ENCODE measurements at places on chromosomes 2 and 18.

- DNase-seq, result no peak
Measured at GRCh38 chr2:128687565-128687964, 368.9 kb upstream of the HS6ST1 start.

- DNase-seq, result peak; percentile 60
Measured at GRCh38 chr2:61426267-61426897, 44.5 kb downstream of the USP34 start.

DNA sequence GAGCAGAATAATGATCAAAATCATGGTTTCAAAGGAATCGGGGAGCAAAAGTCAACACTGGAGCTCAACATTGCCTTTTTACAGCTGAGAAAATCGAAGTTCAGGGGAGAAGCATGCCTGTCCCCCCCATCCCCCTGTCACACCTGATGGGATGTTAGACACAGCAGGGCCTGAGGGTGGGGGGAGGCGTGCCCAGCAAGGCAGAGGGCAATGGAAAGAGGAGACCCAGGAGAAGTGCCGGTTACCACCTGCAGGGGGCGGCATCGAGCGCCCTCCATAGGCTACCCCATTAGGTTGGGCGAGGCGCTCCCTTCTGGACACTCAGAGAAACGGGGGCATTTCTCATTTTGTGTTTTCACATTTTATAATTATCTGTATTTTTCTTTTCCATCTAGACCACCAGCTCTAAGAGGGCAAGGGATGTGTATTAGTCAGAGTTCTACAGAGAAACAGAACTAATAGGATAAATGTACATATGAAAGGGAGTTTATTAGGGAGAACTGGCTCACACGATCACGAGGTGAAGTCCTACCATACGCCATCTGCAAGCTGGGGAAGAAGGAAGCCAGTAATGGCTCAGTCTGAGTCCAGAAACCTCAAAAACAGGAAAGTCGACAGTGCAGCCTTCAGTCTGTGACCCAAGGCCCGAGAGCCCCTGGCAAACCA, 271.3 kb downstream of the LRATD1 start:
- peak; percentile 14 for DNase-seq

DNA sequence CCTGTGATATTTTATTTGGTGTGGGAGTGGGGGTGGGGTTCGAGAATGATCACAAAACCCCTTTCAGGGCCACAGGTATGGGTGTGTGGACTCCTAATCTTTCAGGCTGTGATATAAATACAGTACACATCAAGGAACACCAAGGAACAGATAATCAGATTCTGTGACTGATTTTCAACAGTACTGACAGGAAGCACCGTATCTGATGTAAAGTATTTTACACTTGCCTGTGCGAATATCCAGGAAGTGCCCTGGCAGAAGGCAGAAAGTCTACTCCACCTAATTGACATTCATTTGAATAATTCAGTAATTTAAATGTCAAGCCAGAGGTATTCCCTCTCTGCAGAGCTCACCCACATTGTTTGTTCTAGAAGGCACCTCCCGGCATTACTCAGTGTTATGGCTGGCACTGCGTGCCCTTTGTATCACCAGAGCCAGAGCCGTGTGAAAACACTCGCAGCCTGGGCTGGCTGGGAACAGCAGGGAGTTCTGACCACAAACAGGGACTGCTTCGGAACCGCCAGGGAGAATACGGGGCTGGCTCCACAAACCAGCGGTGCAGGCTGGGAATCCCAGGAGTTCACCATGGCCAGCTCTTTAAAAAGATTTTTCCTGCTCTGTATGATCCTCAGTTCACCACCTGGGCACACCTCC, 91.8 kb downstream of the ACVR1 start:
- no peak for DNase-seq

GRCh38 chr2:201186982-201187381, 4.0 kb downstream of the CASP10 start:
- no peak for DNase-seq

- no peak for DNase-seq
Measured at GRCh38 chr18:63105636-63106316, 213.8 kb downstream of the BCL2 start.

GRCh38 chr2:23660237-23660636, 266.7 kb downstream of the ATAD2B start:
- DNase-seq, result no peak

DNA sequence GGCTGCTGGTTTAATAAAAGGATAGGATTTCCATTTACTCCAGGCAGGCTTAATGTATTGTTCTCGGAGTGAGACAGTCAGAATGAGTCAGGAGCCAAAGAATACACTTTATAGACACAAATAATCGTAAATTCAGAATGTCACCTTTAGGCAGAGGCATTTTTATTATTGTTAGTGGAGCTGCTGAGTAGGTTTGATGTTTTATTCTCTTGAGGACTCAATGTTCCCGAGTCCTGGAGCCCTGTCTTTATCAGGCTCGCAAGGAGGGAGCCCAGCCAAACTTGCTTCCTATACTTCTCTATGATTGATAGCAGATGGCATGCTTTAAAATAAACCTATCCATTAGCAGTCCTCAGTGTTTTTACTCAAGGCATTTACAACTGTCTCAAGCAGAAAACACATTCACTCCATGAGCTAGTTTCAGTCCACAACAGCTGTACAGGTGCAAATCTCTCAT, 492.3 kb upstream of the ZEB2 start:
- no peak for DNase-seq

- DNase-seq, result no peak
Measured at GRCh38 chr2:33322612-33323011, 153.8 kb upstream of the RASGRP3 start.

DNA sequence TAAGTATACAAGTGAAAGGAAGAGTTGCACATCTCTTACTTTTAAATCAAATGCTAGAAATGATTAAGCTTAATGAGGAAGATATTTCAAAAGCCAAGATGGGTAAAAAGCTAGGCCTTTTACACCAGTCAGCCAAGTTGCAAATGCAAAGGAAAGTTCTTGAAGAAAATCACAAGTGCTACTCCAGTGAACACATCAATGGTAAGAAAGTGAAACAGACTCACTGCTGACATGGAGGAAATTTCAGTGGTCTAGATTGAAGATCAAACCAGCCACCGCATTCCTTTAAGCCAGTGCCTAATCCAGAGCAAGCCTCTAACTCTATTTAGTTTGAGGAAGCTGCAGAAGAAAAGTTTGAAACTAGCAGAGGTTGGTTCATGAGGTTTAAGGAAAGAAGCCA, 79.1 kb downstream of the RBBP8 start:
- no peak for DNase-seq

DNA sequence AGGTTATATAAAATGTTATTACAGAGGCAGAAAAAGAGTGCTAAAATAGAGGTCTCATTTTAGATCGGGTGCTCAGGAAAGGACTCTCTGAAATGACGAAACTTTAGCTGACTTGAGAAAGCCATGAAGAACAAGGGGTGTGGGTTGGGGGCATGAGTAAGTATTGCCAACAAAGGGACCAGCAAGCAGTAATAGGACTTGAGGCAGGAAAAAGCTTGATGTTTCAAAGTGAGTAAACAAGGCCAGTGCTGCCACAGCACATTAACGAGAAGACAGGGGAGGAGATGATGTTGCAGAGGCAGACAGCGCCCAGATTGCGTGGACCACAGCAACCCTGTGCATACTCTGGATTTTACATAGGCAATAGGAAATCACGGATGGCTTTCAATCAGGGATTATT, 318.8 kb downstream of the ZEB2 start:
- DNase-seq, result no peak

- no peak for DNase-seq
Measured at GRCh38 chr2:233855345-233855744, 1.0 kb upstream of the HJURP start.

DNA sequence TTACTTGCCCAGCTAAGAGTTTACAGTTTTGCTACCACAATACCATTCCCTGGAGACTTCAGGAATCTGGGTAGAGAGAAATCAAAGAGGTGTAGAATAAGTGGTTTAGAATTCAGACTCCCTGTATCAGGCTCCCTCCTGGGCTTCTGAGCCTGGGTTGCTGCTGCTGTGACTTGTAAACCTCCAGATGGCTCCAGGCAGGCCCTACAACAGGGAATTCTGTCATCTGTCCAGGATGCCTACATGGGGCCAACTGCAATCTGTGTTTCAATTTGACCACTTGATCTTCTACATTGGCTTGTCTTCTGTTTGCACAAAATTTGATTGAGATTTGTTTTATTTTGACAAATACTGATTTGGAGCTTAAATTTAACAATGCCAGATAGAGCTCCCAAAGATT, 183.9 kb downstream of the RAD51AP2 start:
- DNase-seq, result no peak

DNA sequence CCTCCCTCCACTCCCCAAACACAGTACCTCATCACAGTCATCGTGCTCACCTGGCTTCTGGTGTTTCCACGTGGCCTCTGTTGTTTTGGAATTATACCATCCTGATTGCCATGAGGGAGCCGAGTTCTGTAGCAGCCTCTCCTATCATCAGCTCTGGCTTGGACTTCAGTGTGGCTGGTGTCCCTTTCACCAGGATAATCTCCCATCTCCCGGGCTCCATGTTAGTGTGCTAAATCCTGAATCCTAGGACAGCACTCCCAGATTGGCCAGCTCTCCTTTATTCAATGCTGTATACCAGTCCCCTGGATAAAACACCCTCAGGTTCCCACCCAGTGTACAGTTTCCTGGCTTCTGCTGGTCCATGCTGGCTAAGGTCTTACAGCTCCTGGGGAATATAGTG, 53.3 kb downstream of the LONRF2 start:
- DNase-seq, result no peak

DNA sequence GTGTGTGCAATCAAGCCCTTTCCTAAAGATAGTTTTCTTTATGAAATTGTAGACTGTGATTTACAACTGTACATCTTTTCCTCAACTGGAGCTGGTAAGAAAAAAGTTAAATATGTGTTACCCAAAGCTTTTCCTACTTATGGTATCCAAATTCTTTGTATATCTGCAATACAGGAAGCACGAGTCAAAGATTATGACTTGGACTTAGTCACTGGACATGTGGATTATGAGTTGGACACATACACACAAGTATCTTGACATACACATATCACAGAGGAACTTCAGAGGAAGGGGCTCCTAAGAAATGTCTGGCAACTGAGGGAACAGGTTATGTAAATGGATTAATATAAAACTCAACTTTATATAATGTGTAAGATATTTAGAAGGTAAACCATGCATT, 35.2 kb downstream of the PRELID3A start:
- DNase-seq, result no peak

DNA sequence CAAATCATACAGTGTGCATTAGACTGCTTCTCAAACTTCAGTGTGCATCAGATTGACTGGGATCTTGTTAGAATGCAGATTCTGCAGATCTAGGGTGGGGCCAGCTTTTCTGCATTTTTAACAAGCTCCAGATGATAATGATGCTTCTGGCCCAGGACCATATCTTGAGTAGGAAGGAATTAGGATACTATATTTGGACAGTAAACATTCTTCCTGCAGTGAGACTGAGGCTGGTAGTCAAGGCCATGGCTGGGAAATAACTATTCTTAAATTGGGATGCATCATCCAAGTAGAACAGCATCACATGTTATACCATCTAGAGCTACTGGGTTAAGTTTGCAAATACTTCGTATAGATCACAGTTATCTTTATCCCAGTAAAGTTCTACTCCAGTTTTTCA, 28.4 kb upstream of the ARMC9 start:
- DNase-seq, result no peak

- DNase-seq, result no peak
Measured at GRCh38 chr18:2204736-2205135, 366.6 kb downstream of the METTL4 start.

GRCh38 chr2:108612153-108612513, 77.9 kb downstream of the LIMS1 start:
- no peak for DNase-seq

- DNase-seq, result no peak
Measured at GRCh38 chr2:43605079-43605655, 9.3 kb upstream of the THADA start.

- no peak for DNase-seq
Measured at GRCh38 chr2:180604077-180604476, 376.3 kb upstream of the UBE2E3 start.

- DNase-seq, result no peak
Measured at GRCh38 chr2:105570757-105571156, 171.9 kb upstream of the FHL2 start.

DNA sequence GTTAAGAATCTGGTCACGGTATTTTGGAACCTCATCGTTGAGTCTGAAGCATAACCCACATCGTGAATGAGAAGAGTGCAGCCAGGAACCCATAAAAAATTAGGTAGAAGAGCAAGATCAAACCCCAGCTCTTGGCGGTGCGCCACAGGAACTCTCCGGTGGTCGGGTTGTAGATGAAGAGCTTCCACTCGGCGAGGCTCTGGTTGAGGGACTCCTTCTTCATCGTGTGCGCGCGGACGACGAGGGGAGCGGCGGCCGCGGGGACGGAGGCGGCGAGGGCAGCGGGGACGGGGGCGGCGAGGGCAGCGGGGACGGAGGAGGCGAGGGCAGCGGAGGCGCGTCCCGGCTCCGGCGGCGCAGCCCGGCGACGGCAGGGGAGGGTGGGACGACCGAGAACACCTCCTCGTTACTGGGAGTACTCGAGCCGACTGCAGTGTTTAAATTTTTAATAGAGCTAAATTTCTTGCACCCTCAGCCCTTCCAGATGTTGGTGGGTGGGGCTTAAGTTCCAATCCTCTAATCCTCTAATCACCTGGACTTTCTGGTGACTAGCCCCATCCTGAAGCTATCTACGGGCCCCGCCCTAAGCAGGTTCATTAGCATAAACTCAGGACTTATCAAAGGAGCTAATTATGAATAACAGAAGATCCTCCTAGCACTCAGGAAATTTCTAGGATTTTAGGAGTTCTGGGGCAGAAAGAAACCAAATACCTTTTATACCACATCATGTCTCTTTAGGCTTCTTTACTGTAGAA, 20.4 kb upstream of the PAPOLG start:
- DNase-seq, result peak; percentile 9

DNA sequence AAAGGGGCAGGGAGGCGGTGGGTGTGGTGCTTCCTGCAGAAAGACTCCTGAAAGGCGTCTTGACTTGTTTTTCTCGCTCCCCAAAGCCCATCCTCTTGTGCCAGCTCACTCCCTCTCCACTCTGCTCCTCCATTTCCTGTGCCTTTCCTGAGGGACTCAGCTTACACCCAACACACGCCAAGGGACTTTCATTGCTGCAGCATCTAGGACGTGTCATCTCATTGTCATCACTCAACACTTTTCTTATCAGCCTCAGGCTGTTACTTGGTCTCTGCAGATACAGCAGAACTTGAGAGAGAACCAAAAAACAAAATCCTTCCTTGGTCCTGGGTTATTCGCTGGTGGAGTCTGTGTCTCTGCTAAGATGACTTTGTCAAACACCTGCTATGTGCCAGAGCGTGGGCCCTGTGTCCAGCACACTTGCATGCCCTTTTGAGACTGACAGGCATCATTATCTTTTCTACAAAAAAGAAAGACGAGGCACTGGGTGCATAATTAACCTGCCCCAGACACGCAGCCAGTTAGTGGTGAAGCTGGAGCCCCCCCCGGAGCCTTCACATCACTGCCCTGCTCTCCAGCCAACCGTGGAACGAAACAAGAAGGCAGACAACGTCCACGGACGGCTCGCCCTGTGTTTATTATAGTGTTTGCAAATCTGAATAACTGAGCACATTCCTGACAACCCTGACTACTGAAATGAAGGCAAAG, 261.7 kb upstream of the HDAC4 start:
- DNase-seq, result no peak

- DNase-seq, result no peak
Measured at GRCh38 chr2:23791030-23791429, 135.9 kb downstream of the ATAD2B start.

All from activated T-cell treated with anti-CD3 and anti-CD28 coated beads for 1 hour (primary cell).